ENCODE measurements at places on chromosomes 1 and 21. TPM values are rescaled to one million over a fixed set of nuclear protein-coding genes. Genes with fewer than 3 reads are reported as not detected.

Gene LRRC71
- polyA plus RNA-seq: 0.03 TPM

DNA sequence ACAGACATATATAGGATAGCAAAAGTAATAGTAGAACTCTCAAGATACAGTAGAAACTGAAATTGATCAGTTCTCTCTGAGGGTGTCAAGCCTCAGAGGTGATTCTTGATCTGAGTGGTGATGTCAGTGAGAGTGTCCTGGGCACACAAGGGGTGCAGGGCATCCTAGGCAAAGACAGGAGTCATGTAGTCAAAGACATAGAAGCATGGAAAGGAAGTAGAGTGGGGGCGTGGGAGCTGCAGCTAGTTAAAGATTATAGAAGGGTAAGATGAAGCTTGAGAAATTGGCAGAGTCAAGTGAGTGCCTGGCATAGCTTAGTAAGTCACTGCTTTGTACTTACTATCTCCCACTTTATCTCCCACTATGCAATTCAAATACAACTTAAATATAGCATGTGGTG lies 22.8 kb downstream of the CDC7 start:
- H3K36me3 ChIP-seq: no peaks in the 10 kb centered on the region
- no peak overlapping the region for H3K4me3 ChIP-seq
- DNase-seq: no peak
- H3K4me1 ChIP-seq: no peaks in the 10 kb centered on the region
- no peaks in the 10 kb centered on the region for H3K27me3 ChIP-seq
- no peak overlapping the region for H3K27ac ChIP-seq

Gene FABP3
- polyA plus RNA-seq: 3,423 TPM

DNA sequence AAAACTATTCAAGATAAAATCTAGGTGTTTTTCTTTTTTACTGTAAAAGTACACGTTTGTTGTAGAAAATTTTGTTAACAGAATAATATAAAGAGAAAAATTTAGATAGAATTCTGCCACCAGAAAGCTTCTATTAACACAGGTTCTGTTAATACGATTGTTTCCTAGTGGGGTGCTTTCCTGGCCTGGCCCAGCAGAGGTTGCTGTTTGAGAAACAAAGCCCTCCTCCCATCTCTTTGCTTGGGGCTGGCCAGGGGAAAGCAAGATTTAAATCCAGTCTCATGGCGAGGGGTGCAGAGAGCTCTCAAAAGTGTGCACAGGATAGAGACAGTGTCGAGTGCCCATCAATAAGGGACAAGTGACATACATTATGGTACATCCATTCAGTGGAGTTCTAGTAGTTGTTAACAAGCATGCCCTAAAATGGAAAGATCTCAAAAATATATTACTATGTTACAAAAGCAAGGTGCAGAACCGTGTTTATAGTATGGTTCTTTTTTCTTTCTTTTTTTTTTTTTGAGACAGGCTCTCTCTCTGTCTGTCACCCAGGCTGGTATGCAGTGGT lies 14.6 kb upstream of the ACBD3 start:
- H3K27me3 ChIP-seq: no peaks in the 10 kb centered on the region
- no peaks in the 10 kb centered on the region for H3K4me1 ChIP-seq
- no peak overlapping the region for H3K27ac ChIP-seq

- H3K27ac ChIP-seq: no peak overlapping the region
- DNase-seq: no peak
- no peaks in the 10 kb centered on the region for H3K36me3 ChIP-seq
- H3K4me1 ChIP-seq: no peaks in the 10 kb centered on the region
These were observed 14.7 kb upstream of the COL6A1 start for GRCh38 chr21:45966791-45967394.

Gene OR2T29
- polyA plus RNA-seq: not detected

Gene KCNJ9
- polyA plus RNA-seq: 0.04 TPM

Gene ELAVL4
- polyA plus RNA-seq: not detected

DNA sequence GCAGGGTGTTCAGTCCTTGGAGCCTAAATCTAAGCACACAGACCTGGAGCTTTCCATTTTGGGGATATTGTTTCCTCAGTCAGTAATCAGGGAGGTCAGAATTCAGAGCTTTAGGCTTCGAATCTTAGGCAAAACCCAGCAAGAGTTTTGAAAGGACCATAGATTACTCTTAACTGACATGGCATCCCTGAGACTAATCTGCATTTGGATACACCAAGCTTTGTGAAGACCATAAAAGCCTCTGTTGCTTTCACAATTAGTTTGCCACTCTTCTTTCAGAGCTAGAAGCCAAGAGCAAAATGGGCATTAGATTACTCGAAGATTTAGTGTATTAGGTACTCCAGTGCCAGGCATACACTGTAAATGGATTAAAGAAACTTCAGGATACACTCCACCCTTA lies 131.8 kb upstream of the GREM2 start:
- no peak overlapping the region for H3K4me3 ChIP-seq
- H3K27ac ChIP-seq: no peak overlapping the region

DNA sequence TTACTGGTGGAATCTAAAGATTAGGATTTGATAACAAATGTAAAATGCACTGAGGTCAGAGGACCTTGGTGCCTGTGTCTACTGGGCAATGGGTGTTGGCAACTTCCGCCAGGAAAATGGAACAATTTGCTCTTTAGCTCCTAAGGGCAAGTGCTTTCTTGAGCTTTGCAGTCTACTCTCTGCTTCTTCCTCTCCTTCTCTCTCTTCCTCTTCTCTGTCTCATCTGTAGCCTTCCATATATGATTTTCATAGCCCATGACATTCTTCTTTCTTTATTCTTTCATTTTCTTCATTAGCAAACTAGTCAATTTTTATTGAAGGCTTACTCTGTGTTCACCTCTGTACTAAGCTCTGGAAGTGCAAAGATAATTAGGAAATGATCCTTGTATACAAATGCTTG lies 35.5 kb downstream of the OVGP1 start:
- no peaks in the 10 kb centered on the region for H3K27me3 ChIP-seq
- no peaks in the 10 kb centered on the region for H3K36me3 ChIP-seq
- no peaks in the 10 kb centered on the region for H3K4me1 ChIP-seq
- H3K27ac ChIP-seq: no peak overlapping the region
- no peak for DNase-seq

Gene BEND5
- 0.84 TPM for polyA plus RNA-seq

- peaks cover 17% of the 10 kb centered on the region for H3K36me3 ChIP-seq
- H3K4me1 ChIP-seq: peaks cover 21% of the 10 kb centered on the region
- H3K27ac ChIP-seq: no peak overlapping the region
- no peaks in the 10 kb centered on the region for H3K27me3 ChIP-seq
- no peak overlapping the region for H3K4me3 ChIP-seq
These were observed 7.8 kb downstream of the CELSR2 start for GRCh38 chr1:109256971-109257681.

GRCh38 chr1:156376146-156376545 lies 7.1 kb downstream of the RHBG start:
- H3K27me3 ChIP-seq: no peaks in the 10 kb centered on the region
- no peak for DNase-seq
- H3K27ac ChIP-seq: no peak overlapping the region
- H3K36me3 ChIP-seq: no peaks in the 10 kb centered on the region
- H3K4me3 ChIP-seq: no peak overlapping the region

DNA sequence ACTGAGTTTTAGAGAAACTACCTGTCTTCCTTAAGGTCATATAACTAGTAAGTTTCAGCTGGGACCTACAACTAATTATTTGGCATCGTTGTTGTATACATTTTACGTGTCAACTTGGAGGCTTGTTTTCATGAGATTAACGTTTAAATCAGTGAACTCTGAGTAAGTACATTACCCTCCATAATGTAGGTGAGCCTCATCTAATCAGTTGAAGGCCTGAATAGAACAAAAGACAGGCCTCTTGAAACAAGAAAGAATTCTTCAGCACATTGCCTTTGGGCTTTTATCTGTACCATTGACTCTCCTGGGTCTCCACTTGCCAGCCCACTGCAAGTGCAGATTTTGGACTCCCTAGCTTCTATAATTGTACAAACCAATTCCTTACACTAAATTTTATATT lies 364.6 kb downstream of the ADGRL2 start:
- no peak overlapping the region for H3K4me3 ChIP-seq
- DNase-seq: no peak

DNA sequence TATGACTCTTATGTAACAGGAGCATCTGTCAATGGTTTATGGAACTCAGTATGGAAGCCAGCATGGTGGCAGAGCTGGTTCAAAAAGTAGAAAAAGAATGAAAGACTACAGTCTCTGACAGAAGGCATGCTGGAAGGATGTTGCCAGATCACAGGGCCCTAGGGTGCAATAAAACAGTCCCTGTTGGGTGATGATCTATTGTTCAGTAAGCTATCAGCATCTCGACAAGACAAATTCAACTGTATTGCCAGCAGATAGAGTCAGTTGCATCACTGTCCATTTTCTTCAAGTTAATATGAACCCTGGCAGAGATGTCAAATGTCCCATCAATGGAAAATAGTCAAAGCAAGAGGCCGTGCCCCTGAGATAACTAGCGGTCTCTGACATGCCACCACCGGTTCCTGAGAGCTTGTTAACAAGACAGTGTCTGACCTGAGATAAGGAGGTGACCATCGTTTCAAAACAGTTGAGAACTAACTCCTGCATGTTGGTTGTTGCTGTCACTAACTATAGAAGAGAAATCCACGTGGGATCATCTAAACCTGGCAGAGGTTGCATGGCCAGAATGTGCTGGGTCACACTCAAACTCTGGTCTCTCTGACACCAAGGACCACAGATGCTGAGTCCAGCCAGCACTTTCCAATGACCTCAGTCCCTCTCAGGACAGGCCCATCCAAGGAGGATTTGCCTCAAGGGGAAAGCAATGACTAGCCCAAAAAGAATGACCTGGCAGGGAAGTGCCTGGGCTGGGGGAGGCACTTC lies 125.9 kb downstream of the RIPK4 start:
- peaks cover 8% of the 10 kb centered on the region for H3K27me3 ChIP-seq
- DNase-seq: peak; percentile 27
- no peaks in the 10 kb centered on the region for H3K36me3 ChIP-seq
- H3K27ac ChIP-seq: peak overlapping the region; percentile 9

GRCh38 chr1:92536980-92537884 lies 50.5 kb upstream of the GFI1 start:
- H3K4me1 ChIP-seq: no peaks in the 10 kb centered on the region
- no peak overlapping the region for H3K27ac ChIP-seq
- H3K36me3 ChIP-seq: no peaks in the 10 kb centered on the region
- H3K4me3 ChIP-seq: no peak overlapping the region
- DNase-seq: no peak

DNA sequence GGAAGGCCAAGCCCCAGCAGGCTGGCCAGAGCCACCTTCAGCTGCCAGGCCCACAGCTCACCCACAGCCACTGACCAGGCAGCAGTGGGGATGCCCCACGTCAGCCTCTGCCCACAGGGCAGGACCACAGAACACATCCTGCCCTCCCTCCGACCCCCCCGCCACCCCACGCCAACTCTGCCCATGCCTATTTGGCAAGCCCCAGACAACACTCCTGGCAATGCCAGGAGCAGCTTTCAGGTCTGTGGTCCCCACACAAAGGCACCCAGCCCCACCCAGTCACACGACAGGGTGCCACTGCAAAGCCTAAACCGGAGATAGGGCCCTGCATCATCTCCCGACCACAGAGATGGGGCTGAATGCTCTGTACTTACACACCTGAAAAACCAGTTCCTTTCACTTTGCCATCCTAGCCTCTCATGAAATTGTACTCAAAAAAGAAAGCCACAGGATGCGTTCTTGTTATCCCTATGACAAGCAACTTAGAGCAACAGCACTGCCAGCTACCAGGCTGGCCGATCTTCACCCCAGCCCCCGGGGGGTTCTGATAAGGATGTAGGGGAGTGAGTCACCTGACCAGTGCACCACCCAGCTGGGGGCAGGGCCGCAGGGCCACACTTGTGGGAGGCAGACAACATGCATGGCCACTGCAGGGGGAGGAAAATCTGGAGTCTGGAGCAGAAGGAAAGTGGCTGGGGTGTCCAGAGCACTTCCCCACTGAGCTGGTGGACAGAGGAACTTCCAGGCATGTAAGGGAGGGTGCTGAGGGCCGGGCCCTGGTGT lies 36.2 kb downstream of the UBE2G2 start:
- no peak overlapping the region for H3K27ac ChIP-seq
- H3K27me3 ChIP-seq: no peaks in the 10 kb centered on the region
- DNase-seq: no peak
- H3K4me3 ChIP-seq: no peak overlapping the region
- H3K4me1 ChIP-seq: no peaks in the 10 kb centered on the region

- H3K4me3 ChIP-seq: peak overlapping the region; percentile 59
- H3K4me1 ChIP-seq: peaks cover 19% of the 10 kb centered on the region
- peaks cover 60% of the 10 kb centered on the region for H3K27me3 ChIP-seq
- no peak overlapping the region for H3K27ac ChIP-seq
- no peak for DNase-seq
These were observed 361 bp downstream of the INSRR start for GRCh38 chr1:156858555-156858956.

Gene PLA2G2D
- not detected for polyA plus RNA-seq

GRCh38 chr1:224433701-224434672 lies 610 bp downstream of the WDR26 start:
- H3K36me3 ChIP-seq: peaks cover 24% of the 10 kb centered on the region
- H3K27ac ChIP-seq: peak overlapping the region; percentile 96
- H3K4me3 ChIP-seq: peak overlapping the region; percentile 85
- H3K27me3 ChIP-seq: no peaks in the 10 kb centered on the region

DNA sequence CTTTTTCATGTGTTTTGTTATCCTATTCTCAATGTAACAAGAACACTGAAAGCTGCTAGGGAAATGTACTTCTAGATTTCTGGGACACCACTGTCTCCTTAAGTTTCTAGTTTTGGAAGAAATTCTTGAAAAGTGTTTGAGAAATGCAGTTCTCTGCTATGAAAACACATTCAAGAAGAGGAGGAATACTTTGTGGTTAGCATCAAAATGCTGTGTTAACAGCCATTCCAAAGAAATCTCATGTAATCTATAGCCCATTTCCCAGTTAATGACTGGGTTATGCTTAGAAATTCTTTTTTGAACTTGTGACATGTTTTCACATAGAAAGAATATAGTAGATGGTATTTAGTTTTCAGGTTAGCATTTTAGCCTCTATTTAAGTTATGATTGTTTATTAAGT lies 6.0 kb downstream of the RAVER2 start:
- H3K36me3 ChIP-seq: no peaks in the 10 kb centered on the region
- H3K4me3 ChIP-seq: no peak overlapping the region
- no peaks in the 10 kb centered on the region for H3K27me3 ChIP-seq
- H3K4me1 ChIP-seq: peaks cover 32% of the 10 kb centered on the region
- H3K27ac ChIP-seq: no peak overlapping the region
- no peak for DNase-seq

DNA sequence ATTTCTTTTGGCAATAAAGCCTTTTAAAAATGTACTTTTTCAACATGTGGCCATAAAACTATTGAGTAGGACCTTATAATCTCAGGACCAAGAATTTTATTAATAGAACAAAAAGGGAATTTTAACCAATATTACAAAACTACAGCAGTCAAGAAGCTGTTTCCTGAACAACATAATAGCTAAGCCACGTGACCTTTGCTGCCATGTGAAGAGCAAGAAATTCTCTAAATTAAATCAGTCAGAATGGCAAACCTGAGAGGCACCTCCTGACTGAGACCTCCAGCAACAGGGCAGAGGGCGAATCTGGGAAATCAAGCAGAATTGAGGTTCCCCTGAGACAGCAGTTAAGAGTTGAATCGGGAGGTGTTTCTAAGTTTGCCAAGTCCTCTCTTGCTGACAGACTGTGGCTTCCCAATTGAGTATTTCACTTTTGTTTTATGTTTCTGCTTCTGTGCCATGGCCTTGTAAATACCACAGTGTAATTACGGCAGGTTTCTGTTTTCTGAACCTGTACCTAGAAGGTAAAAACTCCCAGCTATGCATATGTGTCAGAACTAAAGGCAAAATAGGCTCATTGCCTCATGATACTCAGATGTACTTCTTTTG lies 358.4 kb downstream of the NTNG1 start:
- no peak overlapping the region for H3K27ac ChIP-seq
- no peak for DNase-seq
- H3K27me3 ChIP-seq: no peaks in the 10 kb centered on the region

Gene SLC44A5
- 0.01 TPM for polyA plus RNA-seq

Gene SYNC
- polyA plus RNA-seq: 46.1 TPM

GRCh38 chr1:3360646-3361257 lies 93.7 kb upstream of the ARHGEF16 start:
- no peaks in the 10 kb centered on the region for H3K36me3 ChIP-seq
- no peak overlapping the region for H3K4me3 ChIP-seq
- no peak for DNase-seq
- peaks cover 37% of the 10 kb centered on the region for H3K27me3 ChIP-seq
- H3K4me1 ChIP-seq: no peaks in the 10 kb centered on the region

Data from psoas muscle (tissue), 8 donors.